Spinal cord (tissue), 10 donors: ENCODE measurements at places on chromosomes 5 and 9.
A peak's percentile ranks its signal among the peaks of the same experiment; 100 is the strongest.

GRCh38 chr5:154461531-154461930 is 15.7 kb downstream of the SAP30L start:
- no peak for DNase-seq

DNA sequence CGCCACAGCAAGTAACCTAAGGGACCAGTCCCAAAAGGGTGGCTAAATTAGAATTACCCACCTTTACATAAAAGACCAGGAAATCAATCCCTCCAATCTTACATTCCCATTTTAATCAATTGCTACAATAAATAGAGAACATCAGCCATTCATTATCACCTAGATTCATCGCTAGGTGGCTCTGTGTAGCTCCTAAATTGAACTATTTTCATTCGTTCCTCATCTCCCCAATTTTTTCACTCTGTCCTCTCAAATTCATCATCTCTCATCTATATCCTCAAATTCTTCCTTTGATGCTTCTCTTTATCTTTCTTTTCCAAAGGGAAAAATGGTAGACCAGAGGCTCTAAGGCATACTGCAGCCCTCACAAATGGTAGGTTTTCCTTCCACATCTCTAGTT is 108.2 kb upstream of the TNC start:
- DNase-seq = no peak

DNA sequence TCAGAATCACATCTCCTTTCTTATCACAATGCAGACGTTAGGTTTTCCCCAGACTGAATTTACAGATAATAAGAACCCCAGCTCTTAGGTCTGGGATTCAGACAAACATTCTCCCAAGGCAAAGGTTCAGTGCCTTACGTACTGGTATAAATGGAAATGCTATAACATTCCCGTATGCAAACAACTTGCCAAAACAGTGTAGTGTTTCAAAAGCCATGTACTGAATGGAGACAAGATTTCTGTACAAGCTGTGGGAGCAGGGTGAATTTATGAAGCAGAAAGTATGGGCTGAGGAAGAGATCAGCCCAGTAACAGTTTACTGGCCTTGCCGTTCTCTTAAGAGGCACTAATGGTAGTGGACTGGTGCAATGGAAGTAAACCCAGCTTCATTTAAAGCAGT is 225.5 kb upstream of the ZNF462 start:
- DNase-seq = no peak

DNA sequence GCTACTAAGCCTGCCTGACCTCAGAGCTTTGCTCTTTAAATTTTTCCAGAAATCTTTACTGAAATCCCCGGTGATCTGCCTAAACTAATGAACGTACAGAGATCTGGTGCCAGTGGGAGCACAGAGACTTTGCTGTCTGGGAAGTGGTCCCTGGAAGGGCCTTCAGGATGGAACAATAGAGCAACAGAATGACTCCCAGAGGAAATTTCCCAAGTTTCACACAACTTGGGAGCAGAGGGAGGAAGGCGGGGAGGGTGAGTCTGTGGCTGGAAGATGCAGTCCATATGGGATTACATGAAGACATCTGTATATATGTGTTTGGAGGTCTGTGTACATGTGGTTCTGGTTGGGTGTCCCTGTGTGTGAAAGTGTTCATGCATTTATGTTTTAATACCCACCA is 638.3 kb downstream of the CCDC171 start:
- DNase-seq = no peak

- no peak for DNase-seq
Measured at GRCh38 chr9:116623715-116624114, 63.4 kb upstream of the TRIM32 start.

DNA sequence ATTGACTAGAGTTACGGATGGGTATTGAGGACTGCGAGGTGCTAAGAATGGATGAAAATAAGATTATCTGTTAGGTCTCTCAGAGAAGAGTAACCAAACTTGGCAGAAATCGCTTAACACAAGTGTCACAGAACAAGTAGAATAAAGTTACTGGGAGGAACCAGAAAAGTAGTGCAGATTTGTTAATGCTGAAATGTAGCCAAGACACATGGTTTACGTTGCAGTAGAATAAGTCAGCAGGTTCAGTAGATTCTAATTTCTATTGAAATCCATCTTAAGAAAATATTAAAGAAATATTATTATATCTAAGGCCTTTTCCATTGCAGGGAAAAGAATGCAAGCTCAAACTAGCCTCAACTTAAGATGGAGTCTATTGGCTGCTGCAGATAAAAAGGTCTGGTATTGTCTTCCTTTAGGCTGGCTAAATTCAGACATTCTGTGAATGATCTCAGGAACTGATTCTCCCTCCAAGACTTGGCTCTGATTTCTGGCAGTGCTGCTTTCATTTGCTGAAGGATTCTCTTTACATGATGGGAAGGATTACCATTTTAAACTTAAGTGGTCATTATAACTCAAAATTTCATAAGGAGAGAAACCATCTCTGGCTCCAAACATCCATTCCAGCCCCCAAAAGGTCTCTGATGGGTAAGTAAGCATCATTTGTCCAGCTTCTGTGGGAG is 314.9 kb downstream of the MARCHF11 start:
- DNase-seq = no peak

DNA sequence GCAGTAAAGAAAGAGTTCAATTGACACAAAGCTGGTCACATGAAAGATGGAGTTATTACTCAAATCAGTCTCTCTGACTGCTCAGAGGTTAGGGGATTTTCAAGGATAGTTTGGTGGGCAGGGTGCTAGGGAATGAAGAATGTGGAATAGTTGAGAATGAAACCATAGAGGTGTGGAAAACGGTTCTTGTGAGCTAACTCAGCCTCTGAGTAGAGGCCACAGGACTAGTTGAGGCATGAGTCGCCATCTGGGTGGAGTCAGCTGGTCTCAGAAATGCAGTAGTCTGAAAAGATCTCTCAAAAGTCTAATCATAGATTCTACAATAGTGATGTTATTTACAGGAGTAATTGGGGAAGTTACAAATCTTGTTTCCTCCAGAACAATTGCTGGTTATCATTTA is 178.9 kb upstream of the SPEF2 start:
- DNase-seq = no peak

DNA sequence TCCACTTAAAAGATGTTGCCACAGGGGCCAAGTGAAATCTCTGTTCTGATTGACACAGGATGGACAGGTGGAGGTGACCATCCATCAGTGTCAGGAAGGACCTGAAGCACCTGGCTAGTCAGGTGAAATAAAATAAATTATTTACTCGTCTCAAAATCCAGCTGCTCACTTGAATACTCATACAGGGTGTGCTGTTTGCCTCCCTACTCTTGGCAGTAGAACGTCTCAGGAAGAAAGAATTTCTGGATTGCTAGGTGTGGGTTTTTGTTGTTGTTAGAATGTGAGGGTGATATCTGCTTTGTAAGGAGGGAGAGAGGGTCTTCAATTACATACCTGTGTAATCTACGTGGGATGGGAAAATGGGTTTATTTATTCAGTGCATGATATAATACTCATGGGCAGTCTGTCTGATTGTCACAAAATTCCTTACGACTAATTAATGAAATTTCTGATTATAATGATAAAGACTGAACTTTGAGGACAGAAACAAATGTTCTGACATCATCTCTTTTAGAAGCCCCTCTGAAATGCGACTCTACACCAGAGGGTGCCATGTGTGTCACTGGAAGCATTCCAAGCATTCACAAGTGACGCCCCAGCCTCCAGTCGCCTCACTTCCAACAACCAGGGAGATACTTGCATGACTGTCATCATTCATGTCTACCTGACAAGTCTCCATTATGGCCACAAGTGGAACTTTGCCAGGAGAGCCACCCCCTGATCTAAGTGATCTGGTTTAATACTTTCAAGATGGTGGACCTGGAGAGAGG is 218.4 kb downstream of the GAPVD1 start:
- no peak for DNase-seq

- DNase-seq = no peak
Measured at GRCh38 chr9:104319685-104320084, 184.4 kb upstream of the OR13F1 start.

DNA sequence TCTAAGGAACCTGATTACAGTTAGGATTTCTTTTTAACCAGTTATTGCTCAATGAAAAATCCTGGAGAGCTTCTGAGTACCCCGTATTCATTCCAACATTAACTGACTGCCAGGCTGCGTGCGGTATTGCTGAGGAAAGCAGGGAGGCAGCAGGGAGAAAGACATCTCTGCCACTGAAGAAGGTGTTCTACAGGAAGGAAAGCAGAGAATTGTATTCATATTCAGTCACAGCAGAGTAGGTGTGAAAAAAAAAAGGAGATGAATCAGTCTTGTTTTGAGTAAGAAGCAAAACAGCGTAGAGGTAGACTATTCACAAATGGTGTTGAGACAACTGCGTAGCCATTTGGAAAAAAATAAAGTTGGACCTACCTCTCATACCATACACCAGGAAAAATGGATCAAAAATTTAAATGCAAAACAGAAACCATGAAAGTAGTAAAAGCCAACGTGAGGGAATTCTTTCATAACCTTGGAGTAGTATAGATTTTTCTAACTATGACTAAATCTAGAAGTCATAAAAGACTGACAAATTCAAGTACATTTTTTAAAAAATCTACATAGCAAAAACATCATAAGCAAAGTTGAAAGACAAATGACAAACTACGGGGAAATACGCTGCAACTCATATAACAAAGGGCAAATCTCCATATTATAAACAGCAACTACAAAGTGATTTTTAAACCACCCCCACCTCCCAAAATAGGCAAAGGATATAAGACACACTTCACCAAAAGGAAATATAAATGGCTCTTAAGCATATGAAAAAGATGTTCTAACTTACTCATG is 9.9 kb upstream of the NR4A3 start:
- DNase-seq = no peak

DNA sequence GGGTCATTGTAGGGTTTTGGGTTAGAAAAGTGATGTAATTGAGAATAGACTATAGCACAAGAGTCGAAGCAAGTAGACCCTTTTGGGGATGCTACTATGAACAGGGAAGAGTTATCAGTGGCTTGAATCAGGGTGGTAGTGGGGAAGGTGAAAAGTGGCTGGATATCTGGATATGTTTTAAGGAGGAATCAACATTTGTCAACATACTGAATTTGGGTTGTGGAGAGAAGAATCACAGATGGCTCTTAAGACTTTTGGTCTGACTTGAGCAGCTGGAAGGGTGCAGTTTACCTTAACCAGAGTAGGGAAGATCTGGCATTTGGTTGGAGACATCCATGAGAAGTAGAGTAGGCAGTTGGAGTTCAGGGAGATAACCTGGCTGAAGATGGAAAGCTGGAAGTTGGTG is 38.5 kb upstream of the FCHO2 start:
- no peak for DNase-seq

- DNase-seq = no peak
Measured at GRCh38 chr5:96896276-96896675, 20.0 kb downstream of the ERAP2 start.

- DNase-seq = no peak
Measured at GRCh38 chr9:116149844-116150243, 3.7 kb upstream of the PAPPA start.

DNA sequence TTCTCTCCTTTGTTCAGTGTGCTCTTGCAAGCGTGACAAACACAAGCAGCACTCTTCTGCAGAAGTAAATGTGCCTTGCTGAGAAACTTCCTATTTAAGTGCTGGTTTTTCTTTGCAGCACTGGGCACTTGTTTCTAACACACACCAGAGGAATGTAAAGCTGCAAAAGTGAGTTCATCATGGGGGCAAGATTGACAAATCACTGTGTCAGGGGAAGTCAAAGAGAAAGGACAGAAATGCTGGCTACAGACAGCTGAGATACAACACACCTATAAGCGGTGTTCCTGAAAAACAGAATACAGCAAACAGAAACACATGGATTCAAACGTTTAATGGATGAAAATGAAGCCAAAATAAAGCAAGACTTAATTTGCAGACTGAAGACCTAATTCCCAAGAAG is 19.6 kb downstream of the ROR2 start:
- DNase-seq = no peak

GRCh38 chr5:98975223-98975622 is 46.4 kb upstream of the CHD1 start:
- DNase-seq = no peak

GRCh38 chr5:139952574-139952973 is 90.5 kb downstream of the NRG2 start:
- DNase-seq = no peak

- DNase-seq = no peak
Measured at GRCh38 chr5:179801304-179802206, 5.1 kb downstream of the MGAT4B start.

GRCh38 chr5:110376281-110376951 is 350.1 kb downstream of the TMEM232 start:
- DNase-seq = peak; percentile 55

- no peak for DNase-seq
Measured at GRCh38 chr5:95102080-95102479, 182.8 kb downstream of the MCTP1 start.

GRCh38 chr9:80448996-80449395 is 877.2 kb downstream of the TLE4 start:
- no peak for DNase-seq

GRCh38 chr9:6759185-6759977 is 1.6 kb downstream of the KDM4C start:
- DNase-seq = no peak

DNA sequence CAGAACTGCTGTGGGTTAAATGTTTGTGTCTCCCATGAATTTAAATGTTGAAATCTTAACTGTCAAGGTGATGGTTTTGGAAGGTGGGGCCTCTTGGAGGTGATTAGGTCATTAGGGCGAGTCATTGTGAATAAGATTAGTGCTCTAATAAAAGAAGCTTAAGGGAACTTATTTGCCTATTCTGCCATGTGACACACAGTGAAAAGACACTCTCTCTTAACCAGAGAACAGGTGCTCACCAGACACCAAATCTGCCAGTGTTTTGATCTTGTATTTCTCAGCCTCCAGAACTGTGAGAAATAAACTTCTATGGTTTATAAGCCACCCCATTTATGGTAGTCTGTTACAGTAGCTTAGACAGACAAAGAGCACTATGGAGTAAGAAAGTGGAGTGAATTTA is 117.9 kb upstream of the SV2C start:
- DNase-seq = no peak

- DNase-seq = peak; percentile 73
Measured at GRCh38 chr9:128169925-128170324, 9.9 kb downstream of the BBLN start.

GRCh38 chr9:113143432-113144227 is 7.2 kb upstream of the SLC31A2 start:
- DNase-seq = no peak

DNA sequence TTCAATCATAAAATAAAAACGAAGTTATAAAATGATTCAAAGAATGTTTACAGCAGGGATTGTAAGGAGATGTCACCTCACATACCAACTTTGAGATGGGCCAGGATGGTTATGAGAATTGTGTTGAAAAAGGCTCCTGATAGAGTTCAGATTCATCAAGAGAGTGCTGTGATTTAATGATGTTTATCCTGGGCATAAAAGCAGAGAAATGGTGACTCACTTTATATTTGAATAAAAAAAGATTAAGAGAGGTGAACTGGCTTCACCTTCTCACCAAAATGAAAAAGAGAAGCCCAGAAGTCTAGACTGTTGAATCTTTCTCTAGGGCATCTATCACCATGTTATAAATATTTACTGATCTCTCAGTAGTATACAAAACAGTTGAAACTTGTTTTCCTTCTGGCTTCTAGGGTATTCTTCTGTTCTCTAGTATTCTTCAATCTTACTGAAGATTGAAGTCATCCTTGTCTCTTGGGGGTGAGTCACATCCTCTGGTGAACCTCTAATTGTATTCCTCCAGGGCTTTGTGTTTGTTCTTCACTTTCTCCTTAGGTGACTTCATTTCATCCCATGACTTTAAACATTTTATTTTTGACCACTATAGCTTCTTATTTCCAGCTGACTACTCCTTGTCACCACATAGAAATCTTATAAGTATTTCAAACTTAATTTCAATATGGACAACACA is 1237.3 kb upstream of the C9orf72 start:
- no peak for DNase-seq
